Fibroblast of upper back skin (primary cell): ENCODE measurements at places on chromosomes 4 and X.

GRCh38 chr4:143606480-143606879, 93.0 kb downstream of the SMARCA5 start:
- DNase-seq: no peak

DNA sequence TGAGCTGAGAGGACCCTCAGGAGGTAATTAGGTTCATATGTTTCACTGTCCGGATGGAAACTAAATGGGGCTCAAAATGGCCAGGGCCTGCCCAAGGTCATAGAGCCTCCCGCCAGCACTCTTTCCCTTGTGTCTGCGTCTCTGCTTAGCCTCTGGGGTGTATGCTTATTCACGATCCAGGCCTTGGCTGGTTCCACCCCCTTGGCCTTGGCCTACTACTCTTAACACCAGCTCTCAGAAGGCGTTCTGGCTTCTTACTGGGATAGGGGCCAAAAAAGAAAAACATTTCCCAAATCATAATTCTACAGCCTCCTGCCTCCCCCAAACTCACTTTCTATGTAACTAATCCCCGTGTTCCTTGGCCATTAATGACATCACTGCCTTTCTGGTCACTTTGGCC, 68.8 kb downstream of the RTL5 start:
- DNase-seq: no peak

DNA sequence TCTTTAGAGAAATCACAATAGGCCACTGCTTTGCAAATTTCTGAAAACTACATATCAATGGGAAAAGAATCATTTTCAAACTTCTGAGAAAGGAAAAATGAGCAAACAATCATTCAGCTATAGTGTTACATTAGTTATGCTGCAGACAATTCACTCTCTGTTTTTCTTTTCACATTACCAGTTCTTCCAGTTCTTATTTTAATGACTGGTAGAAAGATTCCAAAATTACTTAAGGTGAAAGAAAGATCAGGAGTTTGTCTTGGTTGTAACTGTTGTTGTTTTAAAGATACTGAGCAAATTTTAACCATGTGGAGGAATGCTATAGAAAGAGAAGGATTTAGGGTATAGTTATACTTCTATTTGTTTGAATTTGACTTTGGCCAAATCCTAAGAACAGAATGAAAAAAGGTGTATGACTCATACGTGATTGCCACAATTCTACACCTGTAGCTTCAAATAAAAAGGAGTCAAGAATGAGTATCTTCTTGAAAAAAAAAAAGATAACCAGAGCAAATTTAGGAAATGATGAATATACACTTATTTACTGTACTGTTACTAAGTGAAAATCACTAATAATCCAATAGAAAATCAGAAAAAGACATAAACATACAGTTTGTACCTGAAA, 21.0 kb upstream of the RASGEF1B start:
- DNase-seq: no peak

- peak; percentile 98 for DNase-seq
These were observed 24.8 kb downstream of the PDGFC start for GRCh38 chr4:156946516-156947424.
